AG04450 (cell line): ENCODE measurements at places on chromosomes 13 and 19. TPM values are rescaled to one million over a fixed set of nuclear protein-coding genes. Genes with fewer than 3 reads are reported as not detected.
A peak's percentile ranks its signal among the peaks of the same experiment; 100 is the strongest.

GRCh38 chr13:27919934-27920676 is at the start of gene PDX1:
Gene PDX1 (plus strand): TSS chr13:27920000. CDS start chr13:27920139, 139 bp downstream.
- DNase-seq, result no peak

GRCh38 chr13:41150058-41150457 is 17.5 kb upstream of the KBTBD6 start:
- DNase-seq, result no peak

GRCh38 chr13:54913668-54914067 is 1885.1 kb downstream of the OLFM4 start:
- no peak for DNase-seq

DNA sequence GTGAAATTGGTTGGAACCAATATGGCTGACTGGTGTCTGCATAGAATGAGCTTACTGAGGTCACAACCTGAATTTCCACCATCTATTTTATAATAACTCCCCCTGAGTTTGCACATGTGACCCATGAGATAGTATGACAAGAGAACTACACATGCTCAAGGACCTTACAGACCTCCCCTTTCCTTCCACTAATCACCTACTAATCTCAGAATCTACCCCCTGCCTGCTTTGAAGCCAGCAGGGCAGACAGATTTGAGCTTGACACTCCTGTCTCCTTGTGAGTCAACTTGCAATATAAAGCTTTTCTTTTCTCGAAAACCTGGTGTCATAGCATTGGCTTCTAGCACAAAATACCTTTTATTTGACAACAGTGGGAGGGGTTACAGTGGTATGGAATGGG is 248.4 kb downstream of the RFC3 start:
- DNase-seq, result no peak

DNA sequence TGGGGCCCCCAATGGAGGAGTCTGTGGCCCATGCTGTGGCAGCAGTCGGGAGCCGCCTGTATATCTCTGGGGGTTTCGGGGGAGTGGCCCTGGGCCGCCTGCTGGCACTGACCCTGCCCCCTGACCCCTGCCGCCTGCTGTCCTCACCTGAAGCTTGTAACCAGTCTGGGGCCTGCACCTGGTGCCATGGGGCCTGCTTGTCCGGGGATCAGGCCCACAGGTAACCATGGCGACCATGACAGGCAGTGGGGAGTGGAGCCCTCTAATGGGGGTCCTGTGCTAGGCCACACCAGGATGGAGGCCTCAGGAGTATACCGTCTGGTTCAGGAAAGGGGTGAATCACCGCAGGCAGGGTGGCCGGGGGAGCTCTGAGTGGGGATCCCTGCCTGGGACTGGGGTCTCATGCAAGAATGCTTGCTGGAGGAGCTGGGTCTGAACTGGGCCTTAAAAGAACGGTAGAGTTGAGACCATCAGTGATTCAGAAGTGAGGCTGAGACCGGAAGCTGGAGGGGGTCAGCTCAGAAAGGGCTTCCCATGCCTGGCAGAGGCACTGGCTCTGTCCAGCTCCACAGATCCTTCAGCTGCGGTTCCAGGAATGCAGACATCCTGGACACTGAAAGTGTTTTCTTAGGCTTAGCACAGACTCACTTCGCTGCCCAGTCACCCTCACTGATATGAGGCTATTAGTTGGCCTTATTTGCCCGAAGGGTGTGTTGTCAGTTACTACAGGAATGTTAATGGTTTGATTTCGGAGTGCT is 29.1 kb downstream of the CNFN start:
- DNase-seq, result no peak

DNA sequence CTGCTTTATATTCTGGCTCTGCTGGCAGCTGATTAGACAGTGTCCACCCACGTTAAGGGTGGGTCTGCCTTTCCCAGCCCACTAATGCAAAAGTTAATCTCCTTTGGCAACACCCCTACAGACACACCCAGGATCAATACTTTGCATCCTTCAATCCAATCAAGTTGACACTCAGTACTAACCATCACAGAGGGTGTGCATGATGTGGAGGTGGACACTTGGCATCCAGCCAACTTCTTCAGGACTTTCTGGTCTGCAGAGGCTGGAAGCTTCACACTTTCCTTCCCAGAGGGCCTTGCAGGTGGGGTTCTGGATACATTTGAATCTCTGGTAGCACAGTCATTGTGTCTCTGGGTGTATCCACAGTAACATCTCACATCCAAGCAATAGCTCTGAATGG is 18.9 kb upstream of the IGFL1 start:
- no peak for DNase-seq

- DNase-seq, result no peak
Observed at GRCh38 chr13:52414963-52415362, 9.0 kb upstream of the THSD1 start.

DNA sequence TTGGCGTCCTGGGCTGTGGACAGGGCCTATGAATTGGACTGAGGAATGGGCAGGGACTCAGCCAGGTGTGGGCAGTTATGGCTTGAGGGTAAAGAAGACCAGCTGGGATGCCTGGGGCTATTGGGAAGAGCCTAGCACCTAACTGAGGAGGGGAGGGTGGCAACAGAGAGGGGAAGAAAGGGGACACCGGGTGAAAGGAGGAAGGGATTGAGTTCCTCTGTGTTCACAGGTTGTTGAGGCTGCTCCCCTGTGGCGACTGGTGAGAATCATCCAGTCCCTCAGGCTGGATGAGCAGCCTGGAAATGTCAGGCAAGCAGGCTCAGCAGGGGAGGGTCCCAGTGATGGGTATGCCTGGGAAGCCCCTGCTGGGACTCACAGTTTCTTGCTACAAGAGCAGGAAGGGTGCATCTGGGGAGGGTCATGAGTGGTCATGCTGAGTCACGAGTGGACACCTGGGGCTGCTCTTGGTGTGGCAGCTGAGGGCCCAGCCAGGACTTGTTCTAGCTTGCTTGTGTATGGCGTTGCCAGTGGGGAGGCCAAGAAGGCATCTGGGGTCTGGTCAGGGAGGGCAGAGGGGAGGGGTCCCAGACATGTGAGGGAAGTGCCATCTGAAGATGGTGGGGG is 1.4 kb downstream of the ZNF324 start:
- no peak for DNase-seq

- DNase-seq, result no peak
Observed at GRCh38 chr13:75724752-75725517, 88.8 kb downstream of the LMO7 start.

DNA sequence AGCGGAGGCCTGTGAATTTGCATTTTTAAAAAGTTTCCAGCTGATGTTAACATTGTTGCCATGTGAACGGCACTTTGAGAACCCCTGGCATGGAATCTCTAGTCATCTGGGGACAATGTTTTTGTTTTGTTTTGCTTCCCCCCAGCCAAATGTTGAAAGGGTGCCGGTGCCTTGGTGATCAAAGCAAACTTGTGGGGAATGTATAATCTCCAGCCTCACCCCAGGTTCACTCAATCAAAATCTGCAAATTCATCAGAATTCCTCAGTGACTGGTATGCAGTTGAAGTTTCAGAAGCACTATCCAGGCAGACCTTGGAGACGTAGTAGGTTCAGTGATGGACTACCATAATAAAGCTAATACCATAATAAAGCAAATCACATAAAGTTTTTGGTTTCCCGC is 428.7 kb downstream of the MYO16 start:
- DNase-seq, result no peak

DNA sequence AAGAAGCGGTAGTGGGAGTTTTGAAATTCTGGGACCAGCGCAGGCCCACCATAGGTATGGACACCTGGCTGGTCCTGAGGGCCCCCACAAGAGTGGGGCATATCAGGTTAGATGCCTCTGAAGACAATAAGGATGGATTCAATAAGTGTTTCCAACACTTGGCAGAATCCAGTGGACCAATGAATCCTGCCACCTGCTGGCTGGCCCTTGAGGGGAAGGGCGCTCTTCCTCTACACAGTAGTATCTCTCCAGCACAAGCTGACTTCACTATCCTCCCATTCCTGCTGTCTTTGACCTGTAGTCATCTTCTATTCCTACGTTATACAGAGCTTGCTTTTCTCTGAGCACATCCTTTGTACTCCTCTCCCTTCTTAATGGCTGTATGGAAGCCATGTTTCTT is 199.7 kb upstream of the TSHZ3 start:
- peak; percentile 11 for DNase-seq

DNA sequence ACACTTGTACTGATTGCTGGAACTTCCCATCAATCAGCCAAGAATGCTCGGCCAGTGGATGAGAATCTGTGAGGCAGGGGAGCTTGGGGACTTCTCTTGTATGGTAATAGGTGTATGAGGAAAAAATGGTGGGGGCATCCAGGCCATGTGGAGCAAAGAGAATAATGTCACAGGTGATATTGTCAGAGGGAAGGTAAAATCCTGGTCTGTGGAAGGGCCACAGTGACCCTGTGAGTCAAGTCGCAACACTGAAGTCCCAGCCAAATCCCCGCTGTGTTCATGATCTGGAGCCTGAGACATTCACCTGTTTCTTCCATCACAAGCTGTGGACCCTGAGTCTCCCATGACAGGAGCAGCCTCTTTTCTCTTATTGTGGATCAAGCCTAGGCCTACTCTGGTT is 8.1 kb downstream of the PSG7 start:
- no peak for DNase-seq

- no peak for DNase-seq
Observed at GRCh38 chr19:19119325-19120237, 18.7 kb downstream of the TMEM161A start.

GRCh38 chr19:55484593-55485438 is at the start of gene NAT14:
Gene NAT14 (plus strand): TSS chr19:55485188. CDS start chr19:55485709, 521 bp downstream.
- DNase-seq, result no peak

DNA sequence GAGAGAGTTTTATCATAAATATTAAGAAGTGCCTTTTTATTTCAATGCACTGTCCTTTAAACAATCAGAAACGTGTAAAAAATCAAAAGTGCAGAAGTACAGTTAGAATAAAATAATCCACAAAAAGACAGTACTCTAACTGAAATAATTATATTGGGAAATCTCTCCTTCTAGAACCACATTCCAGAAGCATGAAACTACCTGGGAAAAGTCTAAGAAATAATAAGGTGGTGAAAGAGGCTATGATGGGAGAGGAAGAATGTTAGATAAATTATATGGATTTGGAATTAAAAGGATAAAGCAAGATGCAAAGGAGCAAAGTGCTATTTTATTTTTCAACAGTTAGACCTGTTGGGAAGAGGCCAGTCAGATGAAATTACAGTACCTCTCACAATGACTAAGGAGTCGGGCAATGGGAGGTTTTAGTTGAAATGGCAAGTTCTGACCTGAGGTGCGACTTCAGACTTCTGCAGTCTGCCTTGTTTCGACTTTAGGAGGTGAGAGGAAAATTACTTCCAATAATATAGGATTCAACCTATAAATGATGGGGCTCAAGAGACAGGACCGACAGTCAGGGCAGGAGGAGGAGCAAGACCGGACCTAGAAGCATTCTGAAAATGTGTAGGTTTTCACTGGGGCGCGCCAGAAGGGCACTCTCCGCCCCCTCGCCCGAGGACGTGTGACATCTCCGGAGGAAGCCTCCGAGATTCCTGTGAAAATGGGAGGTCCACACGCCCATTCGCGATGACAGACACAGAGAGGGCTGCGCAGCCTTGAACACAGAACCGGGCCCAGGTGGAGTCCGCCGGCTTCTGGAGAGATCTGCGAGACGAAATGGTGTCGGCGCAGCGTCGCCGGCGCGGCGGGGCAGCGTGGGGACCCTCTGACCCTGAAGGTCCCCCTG is 717 bp downstream of the SPRYD7 start:
- no peak for DNase-seq

The ZNF723 gene
- not detected in 2 replicates for polyA plus RNA-seq

The KIR2DL3 gene
- polyA plus RNA-seq, result not detected in 2 replicates

GRCh38 chr13:106521095-106521799 is 14.2 kb downstream of the EFNB2 start:
- DNase-seq, result no peak

The TRPM4 gene
- 4.3 and 6.3 TPM in 2 replicates for polyA plus RNA-seq
